Endothelial cell (in vitro differentiated cells): ENCODE measurements at places on chromosomes 7 and 10. TPM values are rescaled to one million over a fixed set of nuclear protein-coding genes. Genes with fewer than 3 reads are reported as not detected.
A peak's percentile ranks its signal among the peaks of the same experiment; 100 is the strongest.

DNA sequence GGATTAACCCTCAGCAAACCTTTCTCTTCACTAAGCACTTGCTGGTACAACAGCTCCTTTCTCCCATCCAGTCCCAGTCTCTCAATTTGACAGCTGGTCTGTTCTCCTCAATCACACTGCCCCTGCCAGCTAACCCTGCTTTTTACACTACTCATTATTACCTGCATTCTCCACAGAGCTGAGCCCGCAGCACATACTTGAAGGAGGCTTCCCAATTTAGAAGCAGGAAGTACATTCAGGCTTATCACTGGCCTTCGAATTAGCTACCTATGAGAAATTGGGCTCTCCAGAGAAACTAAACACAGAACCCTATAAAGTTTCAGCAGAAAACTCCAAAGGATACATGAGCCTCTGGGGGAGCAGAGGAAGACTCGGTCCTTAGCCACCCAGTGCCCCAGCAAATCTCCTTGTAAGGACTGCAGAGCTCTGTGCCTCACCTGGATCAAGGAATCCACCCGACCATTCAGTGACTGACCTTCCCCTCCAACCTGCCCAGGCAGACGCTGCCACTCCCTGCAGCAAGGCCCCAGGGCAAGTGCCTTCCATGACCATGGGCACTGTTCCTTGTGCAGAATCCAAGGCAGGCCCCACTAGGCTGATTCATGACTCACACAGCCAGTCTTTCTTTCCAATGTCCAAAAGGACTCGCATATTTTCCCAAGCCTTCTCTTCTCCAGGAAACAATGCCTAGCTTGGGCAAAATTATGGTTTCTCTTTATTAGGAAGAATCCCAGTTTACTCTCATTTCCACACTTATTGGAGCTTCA lies 68.0 kb downstream of the VOPP1 start:
- DNase-seq, result no peak
- H3K4me3 ChIP-seq, result no peak overlapping the region
- H3K36me3 ChIP-seq, result no peaks in the 10 kb centered on the region
- H3K27ac ChIP-seq, result no peak overlapping the region
- H3K4me1 ChIP-seq, result peaks cover 17% of the 10 kb centered on the region
- peaks cover 6% of the 10 kb centered on the region for H3K27me3 ChIP-seq

DNA sequence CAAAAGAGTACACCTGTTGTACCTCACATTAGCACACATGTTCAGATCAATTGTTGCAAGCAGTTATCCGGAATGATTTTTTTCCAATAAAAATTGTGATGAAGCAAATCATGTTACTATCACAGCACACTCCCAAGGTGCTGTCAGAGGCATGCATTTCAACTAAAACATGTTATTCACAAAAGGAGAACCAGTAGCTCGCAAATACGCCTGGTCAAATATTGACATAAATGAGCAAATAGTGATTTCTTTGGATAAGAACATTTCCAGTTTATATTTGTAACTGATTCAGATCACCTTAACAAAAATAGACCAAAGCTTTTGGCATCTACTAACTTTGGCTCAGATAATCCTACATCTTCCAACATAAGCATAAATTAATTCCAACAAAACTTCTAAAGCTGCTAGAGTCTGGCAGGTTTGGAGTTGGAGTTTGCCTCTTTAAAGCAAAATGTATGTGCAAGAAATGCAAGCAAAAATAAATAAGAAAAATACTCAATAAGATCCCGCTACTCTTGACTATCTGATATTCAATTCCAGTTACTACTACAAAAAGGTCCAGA lies 208.0 kb downstream of the SFMBT2 start:
- no peaks in the 10 kb centered on the region for H3K27me3 ChIP-seq
- peaks cover 9% of the 10 kb centered on the region for H3K36me3 ChIP-seq
- DNase-seq, result no peak
- no peaks in the 10 kb centered on the region for H3K4me1 ChIP-seq
- no peak overlapping the region for H3K4me3 ChIP-seq

GRCh38 chr7:20238754-20239324 lies 21.7 kb upstream of the MACC1 start:
- DNase-seq, result no peak
- H3K27ac ChIP-seq, result no peak overlapping the region
- H3K4me1 ChIP-seq, result peaks cover 11% of the 10 kb centered on the region
- no peaks in the 10 kb centered on the region for H3K36me3 ChIP-seq
- H3K4me3 ChIP-seq, result no peak overlapping the region
- no peaks in the 10 kb centered on the region for H3K27me3 ChIP-seq

- no peak for DNase-seq
- no peak overlapping the region for H3K4me3 ChIP-seq
- peaks cover 2% of the 10 kb centered on the region for H3K27me3 ChIP-seq
- H3K36me3 ChIP-seq, result no peaks in the 10 kb centered on the region
- peaks cover 6% of the 10 kb centered on the region for H3K4me1 ChIP-seq
Observed at GRCh38 chr10:124142960-124143359, 49.6 kb upstream of the CHST15 start.

GRCh38 chr10:16756561-16757221 lies 60.5 kb downstream of the RSU1 start:
- H3K4me1 ChIP-seq, result no peaks in the 10 kb centered on the region
- no peak overlapping the region for H3K4me3 ChIP-seq
- DNase-seq, result no peak
- H3K27me3 ChIP-seq, result peaks cover 1% of the 10 kb centered on the region

GRCh38 chr10:43199684-43200537 lies 61.7 kb downstream of the CSGALNACT2 start:
- H3K27me3 ChIP-seq, result peaks cover 2% of the 10 kb centered on the region
- DNase-seq, result peak; percentile 2
- no peak overlapping the region for H3K27ac ChIP-seq
- peaks cover 4% of the 10 kb centered on the region for H3K36me3 ChIP-seq
- peaks cover 3% of the 10 kb centered on the region for H3K4me1 ChIP-seq

- H3K4me3 ChIP-seq, result no peak overlapping the region
- no peaks in the 10 kb centered on the region for H3K27me3 ChIP-seq
- no peak for DNase-seq
- H3K36me3 ChIP-seq, result no peaks in the 10 kb centered on the region
- no peak overlapping the region for H3K27ac ChIP-seq
- H3K4me1 ChIP-seq, result no peaks in the 10 kb centered on the region
Observed at GRCh38 chr10:4740471-4740870, 85.5 kb upstream of the AKR1E2 start.

Gene ANK3
- total RNA-seq, result 12.6 TPM
